ENCODE measurements at places on chromosomes 16 and 17.

- no peak for DNase-seq
These were observed 54.9 kb upstream of the TANC2 start for GRCh38 chr17:62911114-62911513.

- DNase-seq = peak; percentile 57
These were observed 22.0 kb downstream of the C16orf74 start for GRCh38 chr16:85728879-85729278.

DNA sequence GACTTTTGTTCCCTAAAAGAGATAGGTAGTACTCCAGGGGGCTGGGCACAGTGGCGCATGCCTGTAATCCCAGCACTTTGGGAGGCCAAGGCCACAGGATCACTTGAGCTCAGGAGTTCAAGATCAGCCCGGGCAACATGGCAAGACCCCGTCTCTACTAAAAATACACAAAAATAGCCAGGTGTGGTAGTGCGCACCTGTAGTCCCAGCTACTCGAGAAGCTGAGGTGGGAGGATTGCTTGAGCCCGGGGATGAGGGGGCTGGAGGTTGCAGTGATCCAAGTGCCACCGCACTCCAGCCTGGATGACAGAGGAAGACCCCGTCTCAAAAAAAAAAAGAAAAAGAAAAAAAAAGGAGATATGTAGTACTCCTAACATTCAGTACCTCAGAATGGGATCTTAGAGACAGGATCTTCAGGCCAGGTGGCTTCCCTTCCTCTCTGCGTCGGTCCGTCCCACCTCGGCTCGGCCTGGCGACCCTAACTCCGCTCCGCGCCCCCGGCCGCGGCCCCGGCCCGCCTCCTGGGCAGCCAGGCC lies 89.6 kb downstream of the CDC27 start:
- peak; percentile 10 for DNase-seq

GRCh38 chr16:10762336-10763016 lies 18.8 kb downstream of the NUBP1 start:
- no peak for DNase-seq

- no peak for DNase-seq
These were observed 79.0 kb downstream of the CA10 start for GRCh38 chr17:52079496-52079895.

DNA sequence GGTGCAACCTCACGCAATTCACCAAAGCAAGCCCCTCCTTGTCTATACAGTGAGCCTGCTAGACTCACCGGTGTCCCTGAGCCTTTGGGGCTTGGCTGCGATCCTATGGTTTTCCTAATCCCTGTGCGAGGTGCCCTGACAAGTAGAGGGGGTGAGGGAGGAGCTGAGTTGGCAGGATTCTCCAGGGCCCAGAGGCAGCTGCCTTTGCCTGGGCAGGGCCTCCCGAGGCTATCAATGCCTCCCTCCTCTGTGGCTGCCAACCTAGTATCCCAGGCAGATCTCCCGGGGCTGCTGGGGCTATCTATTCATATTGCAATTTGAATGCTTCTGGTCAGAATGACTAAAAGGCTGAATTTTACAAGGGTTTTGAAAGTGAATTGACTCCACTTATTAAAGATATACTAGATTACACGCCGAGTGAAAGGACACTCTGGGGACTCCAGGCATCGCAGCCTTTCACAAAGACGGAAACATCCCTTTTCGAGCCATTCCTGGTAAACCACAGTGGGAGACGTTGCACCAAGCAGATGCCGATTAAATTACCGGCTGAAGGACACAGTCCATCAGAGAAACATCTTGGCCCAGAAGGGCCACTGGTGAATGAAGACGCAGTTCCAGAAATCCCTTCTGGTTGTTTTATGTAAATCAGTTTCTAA lies 11.3 kb upstream of the PITPNM3 start:
- peak; percentile 55 for DNase-seq

DNA sequence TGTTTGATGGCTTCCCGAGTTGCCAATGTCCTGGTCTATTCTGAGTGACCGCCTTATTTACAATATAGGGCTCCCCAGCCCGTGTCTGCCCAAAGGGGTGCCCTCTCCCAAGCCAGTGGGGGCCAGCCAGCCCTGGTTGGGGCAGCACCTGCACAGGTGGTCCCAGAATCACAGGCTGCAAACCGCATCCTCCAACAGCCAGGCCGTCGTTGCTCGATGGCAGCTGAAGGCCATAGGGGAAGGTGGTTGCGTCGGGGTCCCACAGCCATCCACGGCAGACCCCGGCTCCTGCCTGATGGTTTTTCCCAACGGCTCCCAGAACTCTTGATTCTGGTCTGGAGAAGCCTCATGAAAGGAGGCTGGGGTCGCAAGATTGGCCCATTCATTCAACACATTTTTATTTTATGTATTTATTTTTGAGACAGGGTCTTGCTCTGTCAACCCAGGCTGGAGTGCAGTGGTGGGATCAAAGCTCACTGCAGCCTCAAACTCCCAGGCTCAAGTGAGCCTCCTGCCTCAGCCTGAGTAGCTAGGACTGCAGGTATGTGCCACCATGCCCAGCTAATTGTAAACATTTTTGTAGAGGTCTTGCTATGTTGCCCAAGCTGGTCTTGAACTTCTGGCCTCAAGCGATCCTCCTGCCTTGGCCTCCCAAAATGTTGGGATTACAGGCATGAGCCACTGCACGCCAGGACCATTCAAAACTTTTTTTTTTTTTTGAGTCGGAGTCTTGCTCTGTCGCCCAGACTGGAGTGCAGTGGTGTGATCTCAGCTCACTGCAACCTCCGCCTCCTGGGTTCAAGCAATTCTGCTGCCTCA lies 79.0 kb upstream of the TOB1 start:
- DNase-seq = no peak

DNA sequence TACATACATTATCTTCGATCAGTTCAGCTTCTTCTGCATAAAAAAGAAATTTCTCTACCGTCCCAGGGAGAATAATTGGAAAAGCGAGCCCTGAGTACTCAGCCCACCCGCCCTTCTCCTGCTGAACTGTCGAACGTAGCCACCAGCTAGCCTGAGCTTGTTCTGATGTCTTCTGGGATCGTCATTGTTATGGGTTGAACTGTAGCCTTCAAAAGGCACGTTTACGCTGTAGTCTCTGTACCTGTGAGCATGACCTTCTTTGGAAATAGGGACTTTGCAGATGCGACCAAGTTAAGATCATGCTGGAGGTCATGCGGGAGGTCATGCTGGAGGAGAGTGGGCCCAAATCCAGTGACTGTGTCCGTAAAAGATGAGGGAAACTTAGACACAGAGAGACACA lies 86.2 kb downstream of the CMIP start:
- DNase-seq = no peak

DNA sequence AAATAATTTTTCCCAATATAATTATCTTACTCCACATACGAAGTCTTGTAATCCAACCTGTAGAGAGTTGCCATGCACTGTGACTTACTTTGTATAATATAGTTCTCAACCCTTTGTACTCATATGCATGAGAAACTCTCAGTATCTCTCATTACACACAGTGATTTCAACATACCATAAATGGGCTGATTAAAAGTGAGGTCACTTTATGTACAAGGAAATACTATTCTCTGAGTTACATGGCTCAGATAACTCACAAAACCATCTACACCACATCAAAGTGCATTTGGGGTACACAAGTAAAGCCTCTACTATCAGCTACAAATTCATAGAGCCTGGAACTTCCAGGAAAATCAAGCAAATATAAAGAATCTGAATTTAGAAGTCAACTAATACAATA lies 27.9 kb downstream of the SLFN12 start:
- no peak for DNase-seq

DNA sequence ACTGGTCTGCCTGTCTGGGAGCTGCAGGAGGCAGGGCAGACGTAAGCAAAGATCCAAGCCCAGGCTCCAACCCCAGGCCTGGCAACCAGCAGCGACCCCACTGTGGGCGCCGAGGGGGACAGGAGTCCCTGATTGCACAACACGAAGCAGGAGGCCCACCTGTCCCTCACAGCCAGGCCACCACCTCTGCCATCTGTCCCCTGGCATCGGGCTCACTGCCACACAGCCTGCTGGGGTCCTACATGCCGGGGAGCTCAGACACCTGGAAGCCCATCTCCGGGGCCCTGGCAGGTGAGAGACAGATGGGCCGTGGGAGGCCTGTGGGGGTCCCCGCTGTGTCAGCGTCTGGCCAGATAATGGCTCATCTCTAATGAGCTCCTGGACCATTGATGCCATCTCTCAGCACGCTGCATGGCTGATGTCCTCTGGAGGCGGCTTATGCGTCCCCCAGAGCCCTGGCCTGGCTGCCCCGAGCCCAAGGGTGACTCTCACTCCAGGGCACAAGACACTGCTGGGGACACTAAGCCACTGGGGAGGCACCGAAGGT lies 11.3 kb upstream of the RASD1 start:
- DNase-seq = no peak

GRCh38 chr17:65123757-65124675 lies 13.2 kb upstream of the RGS9 start:
- no peak for DNase-seq

GRCh38 chr17:21269394-21269793 lies 15.1 kb upstream of the MAP2K3 start:
- no peak for DNase-seq

- no peak for DNase-seq
These were observed 3.7 kb upstream of the SLC39A11 start for GRCh38 chr17:73096211-73096610.

DNA sequence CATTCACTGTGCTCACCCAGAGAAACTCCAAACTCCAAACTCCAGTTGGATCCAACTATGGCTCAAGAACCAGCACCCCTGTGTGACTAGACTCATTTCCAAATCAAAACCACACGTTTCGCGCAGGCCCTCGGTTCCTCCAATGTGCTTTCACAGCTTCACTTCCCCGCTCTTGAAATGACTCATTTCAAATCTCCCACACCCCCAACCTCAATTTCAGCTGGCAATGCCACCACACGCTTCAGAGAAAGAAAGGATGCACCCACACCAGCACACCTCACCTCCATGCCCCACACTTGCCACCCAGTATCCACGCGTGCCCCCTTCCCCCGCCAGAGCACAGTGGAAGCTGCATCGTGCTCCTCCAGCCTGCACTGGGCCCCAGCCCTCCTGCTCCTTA lies 9.0 kb downstream of the TMEM92 start:
- no peak for DNase-seq

DNA sequence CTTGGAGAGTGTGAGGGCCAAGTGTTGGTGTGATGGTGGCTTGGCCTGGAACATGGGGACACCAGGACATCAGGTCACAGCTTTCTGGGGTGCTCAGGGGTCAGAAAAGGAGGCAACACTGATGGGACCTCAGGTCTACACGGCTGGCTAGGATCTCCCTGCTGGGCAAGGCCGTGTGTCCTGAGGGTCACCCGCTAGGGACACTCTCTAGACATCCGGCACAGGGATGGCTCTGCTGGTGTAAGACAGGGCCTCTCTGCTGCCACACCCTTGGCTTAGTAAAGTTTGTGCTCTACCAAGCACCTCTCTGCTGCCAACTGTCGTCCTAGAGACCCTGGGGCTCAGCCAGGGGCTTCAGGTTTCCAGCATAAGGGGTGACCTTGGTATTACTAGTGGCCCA lies 16.3 kb downstream of the SLC13A5 start:
- no peak for DNase-seq

- DNase-seq = no peak
These were observed 19.3 kb upstream of the MNT start for GRCh38 chr17:2420176-2420575.

- DNase-seq = no peak
These were observed 55.1 kb downstream of the PLD6 start for GRCh38 chr17:17151055-17151454.

GRCh38 chr17:41434005-41434404 lies 6.8 kb downstream of the KRT38 start:
- no peak for DNase-seq

- DNase-seq = no peak
These were observed 26.1 kb upstream of the C16orf78 start for GRCh38 chr16:49347476-49347875.

DNA sequence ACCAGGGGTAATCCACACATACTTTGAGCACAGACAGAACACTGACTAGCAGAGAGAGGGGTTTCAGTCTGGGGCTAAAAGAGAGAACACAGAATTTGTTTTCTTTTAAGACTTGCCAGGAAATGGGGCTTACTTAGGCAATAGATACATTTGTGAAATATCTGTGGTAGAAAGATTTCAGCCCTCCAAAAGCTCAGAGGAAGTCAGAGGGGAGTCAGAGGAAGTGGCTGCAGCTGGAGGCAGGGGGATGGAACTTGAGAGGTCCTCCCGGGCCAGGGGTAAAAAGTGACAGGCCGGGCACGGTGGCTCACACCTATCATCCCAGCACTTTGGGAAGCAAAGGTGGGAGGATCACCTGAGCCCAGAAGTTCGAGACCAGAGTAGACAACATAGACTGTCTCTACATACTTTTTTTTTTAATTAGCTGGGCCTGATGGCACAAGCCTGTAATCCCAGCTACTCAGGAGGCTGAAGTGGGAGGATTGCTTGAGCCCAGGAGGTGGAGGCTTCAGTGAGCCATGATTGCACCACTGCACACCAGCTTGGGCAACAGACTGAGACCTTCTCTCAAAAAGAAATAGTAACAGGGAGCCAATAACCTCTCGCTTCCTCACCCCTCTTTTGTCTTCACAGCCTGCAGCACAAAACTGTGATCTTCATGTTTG lies 49.9 kb downstream of the NLRC5 start:
- no peak for DNase-seq

DNA sequence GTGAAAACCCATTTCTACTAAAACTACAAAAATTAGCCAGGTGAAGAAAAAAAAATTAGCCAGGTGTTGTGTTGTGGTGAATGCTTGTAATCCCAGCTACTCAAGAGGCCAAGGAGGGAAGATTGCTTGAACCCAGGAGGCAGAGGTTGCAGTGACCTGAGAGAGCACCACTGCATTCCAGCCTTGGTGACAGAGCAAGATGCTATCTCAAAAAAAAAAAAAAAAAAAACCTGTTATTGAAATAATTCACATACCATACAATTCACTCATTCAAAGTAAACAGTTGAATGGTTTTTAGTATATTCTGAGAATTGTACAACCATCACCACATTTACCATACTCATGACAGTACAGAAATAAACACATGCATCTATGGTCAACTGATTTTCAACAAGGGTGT lies 31.0 kb downstream of the ZNRF1 start:
- DNase-seq = no peak

GRCh38 chr16:88775825-88776224 lies 9.2 kb downstream of the PIEZO1 start:
- no peak for DNase-seq

- no peak for DNase-seq
These were observed 75.9 kb upstream of the TNRC6C start for GRCh38 chr17:77882481-77883212.

- DNase-seq = no peak
These were observed 1.5 kb downstream of the DLX4 start for GRCh38 chr17:49970498-49970897.

DNA sequence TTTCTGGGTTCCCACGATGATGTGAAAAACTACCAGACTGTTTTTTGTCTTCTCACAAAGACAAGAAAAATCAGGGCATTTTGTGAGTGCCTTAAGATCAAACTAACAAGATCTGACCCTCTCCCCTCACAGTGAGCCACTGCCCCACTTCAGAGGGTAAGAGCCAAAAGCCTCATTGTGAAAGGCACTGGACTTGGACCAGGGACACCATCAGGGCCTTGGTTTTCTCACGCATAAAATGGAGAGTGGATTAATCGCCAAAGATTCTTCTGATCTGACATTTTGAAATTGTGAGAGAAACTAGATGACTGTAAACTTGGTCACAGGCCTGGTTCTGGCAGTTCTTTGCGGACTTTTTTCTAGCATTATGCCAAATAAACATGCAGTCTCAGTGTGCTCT lies 21.0 kb upstream of the ENDOV start:
- no peak for DNase-seq

Data from mesendoderm (in vitro differentiated cells).